Midbrain (tissue), 1 donor: ENCODE measurements at places on chromosomes 1 and 21.

DNA sequence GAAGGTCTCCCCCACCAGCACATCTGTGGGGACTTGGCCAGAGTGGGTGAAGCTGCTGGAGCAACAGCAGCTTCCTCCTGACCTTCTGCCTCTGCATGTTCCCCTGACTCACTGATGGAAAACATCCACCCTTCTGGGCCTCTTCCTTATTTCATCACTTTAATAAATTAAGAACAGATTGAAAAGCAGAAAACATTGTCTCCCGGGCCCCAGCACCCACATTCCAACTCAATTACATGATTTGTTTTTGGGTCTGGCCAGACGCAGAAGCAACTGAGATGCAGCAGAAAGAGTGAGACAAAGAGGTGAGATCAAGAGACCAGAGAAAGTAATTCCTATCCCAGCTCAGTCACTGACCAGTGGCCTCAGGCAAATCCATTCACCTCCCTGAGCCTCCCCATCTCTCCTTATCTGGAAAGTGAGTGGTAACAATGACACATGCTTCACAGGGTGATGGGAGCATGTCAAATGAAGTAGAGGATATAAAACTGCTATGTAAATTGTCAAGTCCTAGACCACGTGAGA is 157.1 kb downstream of the ELAVL4 start:
- DNase-seq, result no peak

GRCh38 chr1:192488058-192488457 is 87.5 kb upstream of the RGS1 start:
- DNase-seq, result no peak

GRCh38 chr1:89523572-89524368 is 859 bp upstream of the LRRC8B start:
- DNase-seq, result no peak

- DNase-seq, result no peak
Observed at GRCh38 chr1:66704177-66704875, 47.9 kb upstream of the DYNLT5 start.

DNA sequence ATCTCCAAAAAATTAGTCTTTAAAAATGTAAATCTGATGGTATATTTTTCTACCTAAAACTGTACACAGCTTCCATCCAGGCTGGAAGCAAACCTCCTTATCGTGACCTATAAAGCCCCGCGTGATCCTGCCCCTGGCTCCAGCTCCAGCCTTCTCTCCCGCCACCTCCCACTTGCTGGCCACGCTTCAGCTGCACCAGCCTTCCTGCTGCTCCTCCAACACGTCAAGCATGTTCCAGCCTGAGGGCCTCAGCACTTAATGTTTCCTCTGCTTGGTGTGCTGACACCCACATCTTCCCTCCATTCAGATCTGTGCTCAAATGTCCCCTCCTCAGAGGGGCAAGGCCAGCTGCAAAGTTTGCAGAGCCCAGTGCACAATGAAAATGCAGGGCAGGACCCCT is 123.5 kb upstream of the MAGI3 start:
- no peak for DNase-seq

DNA sequence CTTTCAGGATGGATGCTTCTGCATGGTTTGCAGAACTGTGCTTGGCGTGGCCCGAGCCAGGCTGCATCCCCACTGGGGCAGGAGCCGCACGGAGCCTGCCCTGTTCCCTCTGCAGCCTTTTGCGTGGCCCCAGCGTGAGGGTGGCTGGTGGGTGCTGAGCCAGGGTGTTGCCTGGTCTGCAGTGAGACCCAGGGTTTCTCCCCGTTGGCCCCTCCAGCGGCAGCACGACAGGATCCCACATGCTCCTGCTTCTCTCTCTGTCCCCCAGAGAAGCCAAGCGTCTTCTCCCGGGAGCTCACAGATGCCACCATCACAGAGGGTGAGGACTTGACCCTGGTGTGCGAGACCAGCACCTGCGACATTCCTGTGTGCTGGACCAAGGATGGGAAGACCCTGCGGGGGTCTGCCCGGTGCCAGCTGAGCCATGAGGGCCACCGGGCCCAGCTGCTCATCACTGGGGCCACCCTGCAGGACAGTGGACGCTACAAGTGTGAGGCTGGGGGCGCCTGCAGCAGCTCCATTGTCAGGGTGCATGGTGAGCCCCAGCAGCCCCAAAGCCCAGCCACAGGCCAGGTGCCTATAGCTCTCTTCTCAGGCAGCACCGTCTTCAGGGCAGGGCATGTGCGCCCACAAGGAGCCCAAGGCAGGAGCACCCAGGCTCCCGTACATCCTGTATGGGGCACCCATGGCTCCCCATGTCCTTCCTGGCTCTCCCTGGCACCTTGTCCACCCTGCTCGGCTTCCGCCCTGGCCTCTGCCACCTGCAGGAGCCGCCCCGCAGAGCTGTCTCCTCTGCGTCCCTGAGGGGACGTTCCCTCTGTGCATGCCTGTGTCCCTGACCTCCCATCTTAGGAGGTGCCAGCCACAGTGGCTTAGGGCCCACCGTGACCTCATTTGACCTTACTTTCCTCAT is 78.9 kb downstream of the OBSCN start:
- no peak for DNase-seq
